ENCODE measurements at places on chromosomes 7 and 10. TPM values are rescaled to one million over a fixed set of nuclear protein-coding genes. Genes with fewer than 3 reads are reported as not detected.

- DNase-seq: no peak
- no peak overlapping the region for H3K27ac ChIP-seq
- no peaks in the 10 kb centered on the region for H3K4me1 ChIP-seq
- H3K4me3 ChIP-seq: no peak overlapping the region
Measured at GRCh38 chr10:122251459-122252255, 19.4 kb upstream of the BTBD16 start.

GRCh38 chr7:43888993-43889945 is 17.1 kb downstream of the URGCP start:
- no peaks in the 10 kb centered on the region for H3K27me3 ChIP-seq
- no peak for DNase-seq
- peaks cover 31% of the 10 kb centered on the region for H3K4me1 ChIP-seq
- H3K36me3 ChIP-seq: peaks cover 10% of the 10 kb centered on the region
- no peak overlapping the region for H3K27ac ChIP-seq
- no peak overlapping the region for H3K4me3 ChIP-seq

DNA sequence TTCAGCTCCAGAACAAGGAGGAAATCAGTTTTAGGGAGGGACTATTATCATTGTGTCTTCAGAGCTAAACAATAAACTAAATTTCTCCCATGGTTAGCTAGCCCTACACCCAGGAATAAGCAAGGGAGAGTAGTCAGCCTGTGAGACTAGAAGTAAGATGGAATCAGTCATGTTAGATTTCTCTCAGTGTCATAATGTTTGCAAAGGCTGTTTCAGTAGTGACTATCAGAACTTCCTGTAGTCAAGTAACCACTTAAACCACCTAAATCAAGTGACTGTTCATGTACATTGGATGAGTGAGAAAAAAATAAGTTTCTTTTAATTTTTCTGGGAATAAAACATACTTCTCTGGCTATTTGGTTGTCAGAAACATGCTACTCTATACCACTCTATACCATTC is 121.6 kb downstream of the KCND2 start:
- no peaks in the 10 kb centered on the region for H3K27me3 ChIP-seq
- no peak overlapping the region for H3K27ac ChIP-seq
- H3K4me1 ChIP-seq: no peaks in the 10 kb centered on the region
- H3K4me3 ChIP-seq: no peak overlapping the region

- H3K27ac ChIP-seq: no peak overlapping the region
- no peak for DNase-seq
Measured at GRCh38 chr7:146889806-146890555, 773.4 kb downstream of the CNTNAP2 start.

The NODAL gene
- total RNA-seq: not detected

The TMEM168 gene
- total RNA-seq: 19.5 TPM

The GALNT17 gene
- total RNA-seq: not detected

Measured in activated CD4-positive, alpha-beta memory T cell treated with anti-CD3 and anti-CD28 coated beads, Interleukin-2, amount 10 ng/mL, durations not matched to agents 7 days and 5 days (primary cell).